NCI-H2081 (cell line): ENCODE measurements at places on chromosomes 2 and 18.

DNA sequence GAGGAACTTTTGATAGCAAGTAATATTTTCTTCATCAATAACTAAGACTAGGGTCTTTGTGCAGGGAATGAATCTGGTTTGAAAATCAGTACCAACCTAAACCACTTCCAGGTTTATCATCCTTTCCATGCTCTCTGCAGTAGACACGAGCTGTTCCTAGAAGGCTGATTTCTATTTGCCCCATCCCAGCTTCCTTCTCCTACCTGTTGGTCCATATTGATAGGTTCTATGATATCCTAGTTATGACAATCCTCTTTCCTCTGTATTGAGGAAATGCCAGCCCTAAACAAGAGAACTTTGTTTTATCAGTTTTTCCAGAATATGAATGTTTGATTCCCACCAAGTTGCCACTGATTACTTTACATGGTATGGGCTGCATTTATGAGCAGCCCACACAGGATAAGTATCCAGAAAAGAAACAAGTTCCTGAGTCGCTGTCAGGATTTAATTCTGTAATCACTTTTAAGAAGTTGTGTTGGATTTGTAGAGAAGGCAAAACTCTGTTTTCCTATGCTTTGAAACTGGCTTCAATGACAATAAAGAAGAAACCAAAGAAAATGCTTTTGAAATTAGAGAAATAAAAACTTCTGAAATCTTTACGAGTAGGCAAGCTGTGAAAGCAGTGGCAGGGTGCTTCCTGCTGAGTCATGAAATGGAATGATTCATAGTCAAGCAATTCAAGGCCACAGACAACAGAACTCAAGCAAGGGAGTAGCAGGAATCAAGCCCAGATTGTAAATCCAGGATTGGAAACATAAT is 37.3 kb upstream of the TANK start:
- no peak for DNase-seq

DNA sequence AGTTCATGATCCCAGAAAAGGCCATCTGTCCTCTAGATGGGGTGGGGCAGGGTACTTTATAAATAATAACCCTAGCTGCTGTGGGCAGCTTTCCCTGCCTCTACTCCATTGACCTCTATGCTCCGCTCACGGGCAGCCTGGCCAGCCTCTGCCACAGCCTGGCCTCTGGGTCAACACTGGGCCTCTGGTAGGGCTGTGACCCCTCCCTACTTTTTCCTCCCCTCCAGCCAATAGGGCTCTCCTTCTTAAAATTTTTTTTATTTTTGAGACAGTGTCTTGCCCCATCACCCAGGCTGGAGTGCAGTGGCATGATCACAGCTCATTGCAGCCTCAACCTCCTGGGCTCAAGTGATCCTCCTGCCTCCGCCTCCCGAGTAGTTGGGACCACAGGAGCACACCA is 4.1 kb upstream of the GAREM2 start:
- no peak for DNase-seq

GRCh38 chr2:171390941-171391516 is 42.8 kb downstream of the METTL8 start:
- no peak for DNase-seq

- DNase-seq: no peak
Observed at GRCh38 chr18:54881229-54881768, 53.0 kb downstream of the RAB27B start.

- DNase-seq: no peak
Observed at GRCh38 chr2:10750610-10751009, 29.2 kb downstream of the ATP6V1C2 start.

DNA sequence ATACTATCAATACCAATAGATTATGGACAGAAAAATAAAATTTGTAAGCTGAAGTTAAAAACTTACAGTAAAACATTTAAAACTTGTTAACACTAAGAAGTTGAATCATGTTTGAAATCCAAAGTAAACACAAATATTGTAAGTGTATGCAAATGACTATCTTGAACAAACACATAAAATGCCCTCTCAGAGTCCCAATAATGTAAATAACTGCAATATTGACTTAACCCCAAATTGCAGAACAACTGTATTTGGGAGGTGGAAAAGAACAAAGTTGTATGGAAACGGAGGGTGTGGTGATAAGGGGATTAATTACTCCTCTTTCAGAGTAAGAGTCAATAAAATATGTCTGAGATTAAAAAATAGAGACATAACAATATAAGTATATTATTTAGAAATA is 140.0 kb upstream of the NOL4 start:
- DNase-seq: peak; percentile 21

DNA sequence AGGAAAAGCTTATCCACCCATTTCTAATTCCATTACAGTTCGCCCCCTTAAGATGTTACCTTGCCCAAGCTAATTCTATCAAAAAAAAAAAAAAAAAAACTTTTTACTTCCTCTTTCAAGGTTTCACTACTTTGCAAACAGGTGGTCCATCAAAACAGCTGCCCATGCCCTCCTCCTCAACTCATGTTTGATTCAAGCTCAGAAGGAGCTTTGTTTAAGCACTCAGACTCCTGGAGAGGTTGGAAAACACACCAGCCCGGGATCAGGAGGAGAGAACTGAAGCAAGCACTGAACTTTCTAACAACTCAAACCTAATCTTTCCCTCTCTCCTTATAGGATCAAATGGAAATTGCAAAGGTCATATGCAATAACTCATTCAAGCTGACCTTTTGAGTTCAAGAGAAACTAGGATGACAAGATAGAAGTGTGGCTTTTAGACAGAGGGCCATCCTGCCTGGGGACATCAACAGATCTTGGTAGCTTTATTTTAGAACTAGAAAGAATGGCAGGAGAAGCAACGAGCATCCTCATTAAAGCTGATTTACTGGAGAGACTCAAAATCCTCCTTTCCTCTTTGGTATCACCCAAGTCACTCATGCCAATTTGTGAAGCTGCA is 28.3 kb upstream of the FZD7 start:
- DNase-seq: no peak

- DNase-seq: no peak
Observed at GRCh38 chr18:48997985-48998831, 47.4 kb upstream of the SMAD7 start.

- DNase-seq: peak; percentile 92
Observed at GRCh38 chr2:48452108-48452507, 77.8 kb upstream of the STON1 start.
